ENCODE measurements at places on chromosomes 1 and 21.

DNA sequence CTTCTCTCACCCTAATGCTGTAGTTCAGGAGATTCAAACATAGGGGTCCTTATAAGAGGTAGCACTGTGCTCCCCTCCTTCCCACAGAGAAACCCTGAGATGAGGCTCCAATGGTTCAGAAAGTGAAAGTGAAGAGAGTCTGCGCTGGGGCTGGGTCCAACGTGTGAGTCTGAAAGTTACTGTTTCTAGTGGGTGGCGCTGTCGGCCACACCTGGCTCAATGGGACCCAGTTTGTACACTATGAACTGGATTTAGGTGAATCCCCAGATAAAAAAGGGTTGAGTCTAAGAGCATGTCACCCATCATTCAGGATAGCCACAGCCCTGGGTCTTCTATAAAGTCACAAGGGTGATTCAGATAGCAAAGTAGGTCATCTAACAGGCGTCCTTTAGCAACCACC lies 2.8 kb downstream of the SMCP start:
- no peak for DNase-seq

GRCh38 chr1:244920911-244921761 lies 56.8 kb upstream of the HNRNPU start:
- no peak for DNase-seq

GRCh38 chr1:6577831-6578525 lies 1.8 kb upstream of the ZBTB48 start:
- DNase-seq: no peak

DNA sequence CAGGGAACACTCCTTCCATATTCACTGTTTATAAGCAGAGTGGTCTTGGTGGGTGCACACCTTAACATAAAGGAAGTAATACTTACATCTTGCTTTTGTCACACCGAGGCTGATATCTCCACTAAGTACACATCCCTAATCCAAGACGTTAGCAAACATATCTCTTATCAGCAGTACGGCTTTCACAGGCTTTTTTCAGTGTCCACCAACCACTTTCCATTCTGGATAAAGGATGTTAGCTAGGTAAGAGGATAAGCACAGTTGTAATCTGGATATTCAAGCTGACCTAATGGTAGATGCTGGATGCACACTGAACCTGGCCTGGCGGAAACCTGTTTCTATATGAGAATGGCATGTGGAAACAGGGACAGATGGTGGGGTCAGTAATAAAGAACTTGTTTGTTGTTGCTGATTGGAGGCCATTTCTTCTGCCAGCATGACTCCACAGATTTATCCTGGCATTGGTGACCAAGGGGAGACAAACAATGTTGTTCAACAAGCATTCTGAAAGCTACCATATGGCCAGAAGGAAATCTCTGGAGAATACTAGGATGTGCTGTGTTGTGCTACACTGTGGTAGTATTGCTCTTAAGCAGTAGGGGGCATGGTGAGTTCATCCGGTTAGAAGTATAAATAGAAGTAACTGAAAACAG lies 416.4 kb downstream of the PTBP2 start:
- DNase-seq: no peak

GRCh38 chr1:23436520-23437354 lies 12.2 kb upstream of the TCEA3 start:
- peak; percentile 54 for DNase-seq
